ENCODE measurements at places on chromosomes 6 and 20. TPM values are rescaled to one million over a fixed set of nuclear protein-coding genes. Genes with fewer than 3 reads are reported as not detected.

- no peaks in the 10 kb centered on the region for H3K4me1 ChIP-seq
- H3K36me3 ChIP-seq, result no peaks in the 10 kb centered on the region
- H3K4me3 ChIP-seq, result no peak overlapping the region
- H3K27ac ChIP-seq, result no peak overlapping the region
Observed at GRCh38 chr20:23065266-23066201, 16.1 kb upstream of the THBD start.

GRCh38 chr20:7355051-7355450 lies 585.2 kb downstream of the HAO1 start:
- no peaks in the 10 kb centered on the region for H3K36me3 ChIP-seq
- H3K4me1 ChIP-seq, result no peaks in the 10 kb centered on the region
- no peak overlapping the region for H3K4me3 ChIP-seq
- DNase-seq, result no peak
- no peak overlapping the region for H3K27ac ChIP-seq
- no peaks in the 10 kb centered on the region for H3K27me3 ChIP-seq

GRCh38 chr6:90326404-90327057 lies 29.9 kb upstream of the BACH2 start:
- no peaks in the 10 kb centered on the region for H3K4me1 ChIP-seq
- no peak overlapping the region for H3K27ac ChIP-seq
- H3K4me3 ChIP-seq, result no peak overlapping the region
- no peaks in the 10 kb centered on the region for H3K36me3 ChIP-seq
- DNase-seq, result no peak

Gene CAP2
- total RNA-seq, result not detected

Gene SCUBE3
- not detected for total RNA-seq

DNA sequence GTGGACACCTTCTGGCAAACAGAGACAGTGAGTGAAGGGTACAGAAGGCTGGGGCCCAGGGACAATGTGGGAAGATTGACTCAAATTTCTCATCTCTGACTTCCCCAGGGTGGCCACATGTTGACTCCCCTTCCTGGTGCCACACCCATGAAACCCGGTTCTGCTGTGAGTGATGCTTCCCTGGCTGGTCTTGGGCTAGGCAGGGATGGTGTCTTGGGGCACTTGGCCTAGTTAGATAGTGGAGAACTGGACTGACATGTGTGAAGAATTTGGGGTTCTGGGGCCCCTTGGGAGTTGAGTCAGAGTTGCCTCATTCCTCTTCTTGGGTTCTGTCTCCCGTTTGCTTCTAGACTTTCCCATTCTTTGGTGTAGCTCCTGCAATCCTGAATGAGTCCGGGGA lies 34.2 kb downstream of the GSS start:
- H3K27me3 ChIP-seq, result no peaks in the 10 kb centered on the region
- H3K36me3 ChIP-seq, result peaks cover 55% of the 10 kb centered on the region
- no peak overlapping the region for H3K27ac ChIP-seq
- H3K4me1 ChIP-seq, result peaks cover 60% of the 10 kb centered on the region
- DNase-seq, result no peak

GRCh38 chr6:119043783-119044182 lies 34.7 kb downstream of the FAM184A start:
- no peak overlapping the region for H3K4me3 ChIP-seq

GRCh38 chr6:125188594-125189203 lies 35.1 kb downstream of the TPD52L1 start:
- DNase-seq, result no peak
- H3K4me1 ChIP-seq, result peaks cover 6% of the 10 kb centered on the region
- H3K27me3 ChIP-seq, result no peaks in the 10 kb centered on the region
- H3K36me3 ChIP-seq, result no peaks in the 10 kb centered on the region

DNA sequence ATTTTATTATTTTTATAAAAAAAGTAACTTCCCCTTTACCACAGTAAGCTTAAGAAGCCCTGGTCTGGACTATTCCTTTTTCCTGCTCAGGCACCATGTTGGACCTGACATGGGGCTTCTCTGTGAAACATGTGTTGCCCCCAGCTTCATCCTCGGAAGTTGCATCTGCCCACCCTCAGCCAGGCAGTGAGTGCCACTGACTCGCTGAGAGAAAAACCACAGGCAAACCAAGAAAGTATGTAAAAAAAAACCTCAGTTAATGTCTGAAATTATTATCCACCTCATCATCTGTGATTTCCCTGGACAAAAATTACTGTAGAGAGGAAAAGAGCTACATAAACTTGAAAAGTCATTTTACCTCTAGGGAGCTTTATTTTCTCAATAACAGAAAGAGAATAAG lies 109.9 kb upstream of the MCHR2 start:
- no peaks in the 10 kb centered on the region for H3K36me3 ChIP-seq
- H3K27ac ChIP-seq, result no peak overlapping the region
- H3K27me3 ChIP-seq, result peaks cover 26% of the 10 kb centered on the region
- no peak overlapping the region for H3K4me3 ChIP-seq
- DNase-seq, result no peak

GRCh38 chr6:103017878-103018277 lies 1624.4 kb downstream of the GRIK2 start:
- no peaks in the 10 kb centered on the region for H3K4me1 ChIP-seq
- H3K4me3 ChIP-seq, result no peak overlapping the region
- H3K27me3 ChIP-seq, result no peaks in the 10 kb centered on the region
- no peak for DNase-seq
- no peaks in the 10 kb centered on the region for H3K36me3 ChIP-seq

- H3K36me3 ChIP-seq, result peaks cover 20% of the 10 kb centered on the region
- peaks cover 40% of the 10 kb centered on the region for H3K4me1 ChIP-seq
- peaks cover 36% of the 10 kb centered on the region for H3K27me3 ChIP-seq
- no peak for DNase-seq
- H3K27ac ChIP-seq, result peak overlapping the region; percentile 54
Observed at GRCh38 chr20:64081624-64081964, 1.7 kb downstream of the OPRL1 start.

Gene GHRH
- total RNA-seq, result not detected

Gene COL11A2
- 0.60 TPM for total RNA-seq

DNA sequence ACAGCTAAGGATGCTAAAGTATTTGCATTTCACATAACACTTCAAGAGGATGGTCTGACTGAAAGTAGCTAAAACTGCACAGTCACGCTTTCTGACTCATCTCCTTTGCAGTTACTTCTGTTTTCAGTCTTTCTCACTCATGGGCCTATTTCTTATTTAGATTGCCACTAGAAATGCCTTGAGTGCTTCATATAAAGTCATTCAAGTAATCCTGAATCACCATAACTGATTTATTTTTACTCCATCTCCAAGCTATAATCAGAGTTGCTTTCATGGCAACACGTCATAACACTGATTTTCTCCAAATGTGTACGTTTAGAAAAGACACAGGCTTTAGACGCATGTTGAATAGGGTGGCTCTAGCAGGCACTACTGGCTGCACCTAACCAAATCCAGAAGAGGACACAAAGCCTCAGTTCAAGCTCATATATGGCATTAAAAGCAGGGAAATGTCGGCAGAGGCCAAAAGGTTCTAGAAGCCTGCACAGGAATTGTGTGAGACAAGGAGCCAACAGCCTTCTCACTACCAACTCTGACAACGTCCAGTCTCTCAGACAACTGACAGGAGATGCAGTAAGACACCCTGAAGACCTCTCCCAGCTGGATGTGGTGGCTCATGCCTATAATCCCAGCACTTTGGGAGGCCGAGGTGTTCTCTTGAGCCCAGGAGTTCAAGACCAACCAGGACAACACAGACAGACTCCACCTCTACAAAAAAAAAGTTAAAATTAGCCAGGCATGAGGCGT lies 64.1 kb upstream of the BEND6 start:
- no peaks in the 10 kb centered on the region for H3K36me3 ChIP-seq
- peaks cover 4% of the 10 kb centered on the region for H3K27me3 ChIP-seq
- H3K4me3 ChIP-seq, result no peak overlapping the region
- DNase-seq, result no peak
- H3K4me1 ChIP-seq, result peaks cover 32% of the 10 kb centered on the region

GRCh38 chr20:61924211-61924857 lies 141.3 kb downstream of the TAF4 start:
- no peaks in the 10 kb centered on the region for H3K36me3 ChIP-seq
- H3K27me3 ChIP-seq, result no peaks in the 10 kb centered on the region
- no peaks in the 10 kb centered on the region for H3K4me1 ChIP-seq
- no peak for DNase-seq

Gene TFAP2C
- total RNA-seq, result not detected

Gene TXLNB
- 0.60 TPM for total RNA-seq

DNA sequence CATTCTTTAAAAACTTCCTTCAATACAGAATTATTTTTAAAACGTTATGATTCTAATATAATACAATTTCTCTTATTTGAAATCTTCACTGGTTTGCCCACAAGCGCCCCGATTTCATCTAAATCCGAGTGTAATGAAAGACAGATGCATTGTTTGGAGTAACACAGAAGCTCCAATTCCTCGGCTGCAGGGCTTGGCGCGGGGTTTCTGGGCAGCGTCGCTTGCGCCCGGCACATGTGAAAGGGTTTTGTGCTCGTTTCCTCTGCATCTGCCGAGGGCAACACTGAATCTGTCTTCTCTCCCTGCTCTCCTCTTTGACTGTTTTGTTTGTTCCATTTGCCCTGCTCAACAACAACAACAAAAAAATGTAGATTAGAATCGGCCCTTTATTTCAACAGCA lies 248.6 kb upstream of the QKI start:
- H3K27ac ChIP-seq, result no peak overlapping the region
- no peaks in the 10 kb centered on the region for H3K36me3 ChIP-seq
- H3K4me1 ChIP-seq, result no peaks in the 10 kb centered on the region
- no peak for DNase-seq

Gene TENT5A
- total RNA-seq, result 2.0 TPM

DNA sequence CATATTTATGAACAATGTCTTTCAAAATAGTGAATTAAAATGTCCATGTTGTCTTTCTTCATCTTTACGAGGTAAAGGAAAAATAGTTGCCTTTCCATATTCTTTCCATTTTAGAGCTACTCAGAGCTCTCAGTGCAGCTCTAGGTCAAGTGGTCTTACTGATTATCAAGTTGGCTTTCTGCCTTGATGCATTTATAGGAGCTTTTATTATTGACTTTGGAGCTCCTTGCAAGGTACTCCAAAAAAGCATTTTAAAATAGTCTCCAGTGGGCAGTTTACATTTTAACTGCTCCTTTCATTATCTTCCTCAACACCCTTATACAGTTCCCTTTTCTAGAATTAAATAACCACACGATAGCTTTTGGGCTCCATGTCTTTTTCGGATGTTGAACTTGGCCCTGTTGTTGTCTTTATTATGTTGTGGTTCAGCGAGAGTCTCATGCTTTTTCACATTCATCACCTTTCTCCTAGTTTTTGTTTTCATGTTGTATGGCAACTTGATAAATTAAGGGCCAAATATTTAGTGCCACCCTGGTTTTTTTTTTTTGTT lies 122.9 kb downstream of the CLIC5 start:
- H3K27me3 ChIP-seq, result no peaks in the 10 kb centered on the region
- no peak overlapping the region for H3K4me3 ChIP-seq
- no peak for DNase-seq
- H3K27ac ChIP-seq, result no peak overlapping the region
- peaks cover 29% of the 10 kb centered on the region for H3K4me1 ChIP-seq
- H3K36me3 ChIP-seq, result no peaks in the 10 kb centered on the region

- no peaks in the 10 kb centered on the region for H3K36me3 ChIP-seq
- H3K27ac ChIP-seq, result no peak overlapping the region
- H3K4me3 ChIP-seq, result no peak overlapping the region
- H3K4me1 ChIP-seq, result peaks cover 2% of the 10 kb centered on the region
- no peak for DNase-seq
Observed at GRCh38 chr20:2213401-2213800, 82.4 kb upstream of the TGM3 start.

Gene CLPSL2
- total RNA-seq, result not detected

Gene TRIM40
- not detected for total RNA-seq

Gene SMPDL3A
- 0.13 TPM for total RNA-seq

Gene SLC4A11
- total RNA-seq, result 1.6 TPM

Gene DNAH8
- total RNA-seq, result 0.03 TPM

GRCh38 chr20:62733891-62734290 lies 25.3 kb downstream of the NTSR1 start:
- H3K27ac ChIP-seq, result no peak overlapping the region
- no peak overlapping the region for H3K4me3 ChIP-seq
- no peaks in the 10 kb centered on the region for H3K36me3 ChIP-seq
- no peak for DNase-seq
- H3K27me3 ChIP-seq, result peaks cover 52% of the 10 kb centered on the region

- no peaks in the 10 kb centered on the region for H3K27me3 ChIP-seq
- H3K4me3 ChIP-seq, result no peak overlapping the region
- no peak overlapping the region for H3K27ac ChIP-seq
- H3K36me3 ChIP-seq, result no peaks in the 10 kb centered on the region
Observed at GRCh38 chr6:45959534-45960145, 56.0 kb downstream of the CLIC5 start.

DNA sequence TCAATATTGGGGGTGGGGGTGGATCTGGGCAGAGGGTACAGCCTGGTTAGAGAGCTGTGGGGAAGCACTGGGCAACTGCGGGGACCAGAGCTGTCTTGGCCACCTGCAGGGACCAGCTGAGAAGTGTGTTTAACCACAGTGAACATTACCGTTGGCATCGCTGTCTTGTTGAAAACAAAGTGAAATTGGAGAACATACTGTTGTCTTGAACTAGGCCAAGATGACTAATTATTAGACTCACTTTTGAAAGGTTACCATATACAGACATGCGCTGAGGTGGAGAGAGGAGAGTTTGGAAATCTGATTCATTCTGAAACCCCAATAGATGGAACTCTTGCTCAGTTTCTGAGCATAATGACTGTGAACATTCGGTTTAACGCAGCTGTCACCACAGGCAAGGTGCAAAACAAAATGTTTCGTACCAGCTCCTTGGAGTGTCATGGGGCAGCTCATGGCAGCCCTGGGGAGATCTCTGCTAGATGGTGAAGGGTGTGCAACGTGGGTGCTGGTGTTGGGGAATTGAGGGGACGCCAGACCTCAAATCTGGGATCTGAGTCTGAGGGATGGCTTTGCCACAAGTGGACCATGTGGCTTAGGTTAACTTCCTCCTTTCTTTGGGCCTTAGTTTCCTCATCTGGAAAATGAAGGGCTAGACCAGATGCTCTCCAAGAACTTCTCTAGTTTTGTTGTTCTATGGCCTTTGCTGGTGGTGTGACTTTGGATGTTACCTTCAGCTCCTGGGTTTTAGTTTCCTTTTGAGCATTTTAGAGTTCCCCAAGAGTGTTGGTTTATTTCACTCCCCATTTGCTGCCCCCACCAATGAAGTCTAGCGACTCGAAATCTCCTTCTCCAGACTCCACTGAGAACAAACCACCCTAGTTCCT lies 24.6 kb upstream of the GTSF1L start:
- H3K4me3 ChIP-seq, result peak overlapping the region; percentile 8
- H3K27me3 ChIP-seq, result peaks cover 10% of the 10 kb centered on the region
- peak; percentile 77 for DNase-seq
- H3K4me1 ChIP-seq, result peaks cover 44% of the 10 kb centered on the region

GRCh38 chr6:148455225-148455624 lies 112.6 kb downstream of the SASH1 start:
- H3K4me3 ChIP-seq, result no peak overlapping the region
- peaks cover 25% of the 10 kb centered on the region for H3K4me1 ChIP-seq
- no peak overlapping the region for H3K27ac ChIP-seq

GRCh38 chr20:10006447-10007090 lies 28.2 kb upstream of the ANKEF1 start:
- no peak for DNase-seq
- no peaks in the 10 kb centered on the region for H3K36me3 ChIP-seq
- no peak overlapping the region for H3K27ac ChIP-seq
- no peaks in the 10 kb centered on the region for H3K4me1 ChIP-seq
- peaks cover 2% of the 10 kb centered on the region for H3K27me3 ChIP-seq

- no peak for DNase-seq
- no peaks in the 10 kb centered on the region for H3K36me3 ChIP-seq
- no peaks in the 10 kb centered on the region for H3K27me3 ChIP-seq
- no peak overlapping the region for H3K27ac ChIP-seq
Observed at GRCh38 chr6:1757131-1757530, 147.4 kb downstream of the FOXC1 start.

Gene DAAM2
- not detected for total RNA-seq

All from activated CD4-positive, alpha-beta memory T cell treated with anti-CD3 and anti-CD28 coated beads, Interleukin-2, amount 10 ng/mL, durations not matched to agents 7 days and 5 days (primary cell).